ENCODE measurements at places on chromosomes 2 and 18. TPM values are rescaled to one million over a fixed set of nuclear protein-coding genes. Genes with fewer than 3 reads are reported as not detected.
A peak's percentile ranks its signal among the peaks of the same experiment; 100 is the strongest.

The KIF3C gene
- total RNA-seq, result 6.0 TPM

The SLC4A3 gene
- total RNA-seq, result 4.7 TPM

The MPP4 gene
- 0.29 TPM for total RNA-seq

DNA sequence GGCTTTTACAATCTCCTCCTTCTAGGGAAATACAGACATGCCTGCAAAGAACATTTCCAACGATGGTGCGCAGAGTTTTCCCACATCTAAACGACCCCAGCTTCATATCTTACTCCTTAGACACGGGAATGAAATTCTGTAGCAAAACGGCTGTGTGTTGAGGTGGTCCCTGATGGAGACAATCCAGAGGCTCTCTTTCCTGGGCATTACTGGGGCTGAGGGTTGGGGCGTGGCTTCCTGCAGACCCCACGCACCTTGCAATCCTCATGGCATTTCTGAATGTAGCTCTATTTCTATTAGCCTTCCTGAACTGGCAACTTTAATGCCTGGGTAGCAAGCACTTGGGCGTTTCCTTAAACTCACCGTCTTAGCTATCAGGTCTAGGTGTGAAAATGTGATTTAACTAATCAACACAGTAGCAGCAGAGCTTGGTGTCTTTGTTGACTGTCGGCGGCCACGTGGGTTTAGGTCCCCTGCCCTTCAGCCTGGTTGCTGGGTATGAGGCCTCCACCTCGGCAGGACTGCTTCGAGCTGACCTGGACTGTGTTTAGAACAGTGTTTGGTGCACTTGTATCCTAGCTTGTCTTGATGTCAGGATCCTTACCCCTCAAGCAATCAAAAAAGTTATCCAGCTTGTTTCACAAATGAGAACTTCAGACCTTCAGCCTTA, 242.8 kb downstream of the GBX2 start:
- DNase-seq, result no peak
- H3K27me3 ChIP-seq, result no peaks in the 10 kb centered on the region
- no peak overlapping the region for H3K4me3 ChIP-seq

DNA sequence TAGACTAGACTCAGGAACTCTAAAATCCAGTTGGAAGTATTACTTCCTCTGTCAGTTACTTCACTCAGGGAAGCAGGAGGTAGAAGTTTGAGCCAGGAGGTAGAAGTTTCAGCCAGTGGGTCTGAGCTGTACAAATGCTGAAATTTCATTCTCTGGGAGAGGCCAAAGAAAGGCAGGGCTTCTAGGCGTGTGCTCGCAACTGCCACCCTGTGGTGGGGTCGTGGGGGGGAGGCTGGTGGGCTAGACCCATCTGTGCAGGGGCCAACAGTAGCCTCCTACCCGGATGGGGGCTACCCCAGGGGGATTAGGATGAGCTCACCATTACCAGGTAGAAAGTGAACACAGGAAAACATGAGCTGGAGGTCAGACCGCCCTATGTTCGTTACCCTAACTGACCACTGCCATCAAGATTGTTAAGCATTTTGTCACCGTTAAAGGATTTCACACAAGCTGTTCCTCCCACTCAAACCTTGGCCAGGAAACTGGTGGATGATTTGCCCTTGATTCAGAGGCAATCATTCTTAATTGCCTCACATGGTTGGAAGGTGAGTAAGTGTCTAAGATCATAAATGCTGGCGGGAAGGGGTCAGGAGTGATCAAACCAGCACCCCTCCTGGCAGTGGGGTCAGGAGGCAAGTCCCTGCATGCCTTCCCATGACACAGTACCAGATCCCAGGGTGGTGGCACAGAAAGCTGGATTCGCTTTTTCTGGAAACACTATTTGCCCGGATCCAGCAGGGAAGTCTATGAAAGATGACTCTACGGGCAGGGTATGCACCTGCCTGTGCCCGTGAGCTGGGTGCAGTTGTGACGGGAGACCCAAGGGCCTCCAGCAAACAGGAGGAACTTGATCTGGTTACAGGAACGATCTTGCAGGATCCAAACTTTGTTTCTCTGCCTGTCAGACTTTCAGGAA, 5.2 kb upstream of the FHL2 start:
- no peaks in the 10 kb centered on the region for H3K36me3 ChIP-seq
- H3K4me3 ChIP-seq, result peak overlapping the region; percentile 28
- no peaks in the 10 kb centered on the region for H3K4me1 ChIP-seq
- peak overlapping the region; percentile 90 for H3K27ac ChIP-seq
- no peaks in the 10 kb centered on the region for H3K27me3 ChIP-seq

DNA sequence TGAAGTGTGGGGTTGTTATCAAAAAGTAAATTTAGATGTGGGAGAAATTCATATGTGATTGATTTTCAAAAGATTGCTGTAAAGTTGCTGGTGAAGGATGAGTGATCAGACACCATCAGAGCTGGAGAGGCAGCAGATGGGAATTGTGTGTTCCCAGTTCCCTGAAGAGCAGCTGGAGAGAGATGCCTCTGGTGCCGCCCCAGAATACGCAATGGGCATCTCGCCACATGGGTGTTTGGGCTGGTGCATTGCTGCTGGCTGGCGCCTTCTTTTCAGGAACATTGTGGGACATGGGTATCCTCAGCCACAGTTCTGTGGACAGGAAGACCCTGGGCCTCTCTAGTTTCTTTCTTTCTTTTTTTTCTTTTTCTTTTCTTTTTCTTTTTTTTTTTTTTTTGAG, 11.9 kb downstream of the ATG4B start:
- no peak overlapping the region for H3K4me3 ChIP-seq
- H3K27me3 ChIP-seq, result no peaks in the 10 kb centered on the region
- no peak for DNase-seq
- no peak overlapping the region for H3K27ac ChIP-seq
- H3K36me3 ChIP-seq, result no peaks in the 10 kb centered on the region

DNA sequence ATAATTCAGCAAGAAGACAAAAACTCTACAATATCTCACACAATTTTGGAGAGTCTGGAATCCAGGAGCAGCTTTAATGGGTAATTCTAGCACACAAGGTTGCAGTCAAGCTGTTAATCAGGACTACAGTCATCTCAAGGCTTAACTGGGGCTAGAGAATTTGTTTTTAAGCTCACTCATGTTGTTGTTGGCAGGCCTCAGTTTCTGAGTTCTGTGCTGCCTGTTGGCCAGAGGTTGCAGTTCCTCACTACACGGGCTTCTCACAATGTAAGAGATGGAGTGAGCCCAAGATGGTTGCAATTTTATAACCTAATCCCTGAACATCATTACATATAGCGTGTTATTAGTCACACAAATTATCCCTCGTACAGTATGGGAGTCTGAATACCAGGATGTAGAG, 50.6 kb upstream of the TMEFF2 start:
- H3K4me3 ChIP-seq, result no peak overlapping the region
- no peaks in the 10 kb centered on the region for H3K27me3 ChIP-seq
- H3K36me3 ChIP-seq, result no peaks in the 10 kb centered on the region
- no peak for DNase-seq
- no peak overlapping the region for H3K27ac ChIP-seq
- no peaks in the 10 kb centered on the region for H3K4me1 ChIP-seq

DNA sequence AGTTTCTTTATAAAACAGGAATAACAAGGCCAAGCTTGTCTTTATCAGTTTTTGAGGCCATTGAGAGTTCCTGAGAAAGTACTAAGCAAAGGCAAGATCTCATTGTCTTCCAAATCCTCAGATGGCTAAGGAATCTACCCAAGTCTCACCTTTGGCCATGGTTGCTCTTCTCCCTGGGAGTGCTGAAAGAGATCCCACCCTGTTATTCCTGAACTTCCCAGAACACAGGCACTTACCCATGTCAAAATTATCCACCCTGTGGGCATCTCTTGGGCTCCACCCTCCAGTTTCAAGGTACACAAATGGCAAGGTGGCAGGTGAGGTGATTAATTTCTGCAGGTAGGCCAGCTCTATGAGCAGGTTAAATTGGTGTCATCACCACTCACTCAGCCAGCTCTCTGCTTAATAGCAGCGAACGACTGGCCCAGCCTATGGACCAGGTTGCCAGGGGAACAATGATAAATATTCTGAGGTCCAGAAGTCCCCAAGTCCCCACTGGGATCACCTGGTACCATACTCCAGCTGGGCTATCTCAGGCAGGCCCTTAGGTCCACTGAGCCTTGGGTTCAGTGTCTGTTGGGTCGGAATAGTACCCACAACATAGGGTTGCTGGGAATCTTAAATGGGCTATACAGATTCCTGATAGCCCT, 2.3 kb upstream of the SPRED2 start:
- H3K27me3 ChIP-seq, result no peaks in the 10 kb centered on the region
- no peaks in the 10 kb centered on the region for H3K36me3 ChIP-seq
- H3K4me1 ChIP-seq, result no peaks in the 10 kb centered on the region
- no peak for DNase-seq
- peak overlapping the region; percentile 97 for H3K27ac ChIP-seq
- H3K4me3 ChIP-seq, result no peak overlapping the region

DNA sequence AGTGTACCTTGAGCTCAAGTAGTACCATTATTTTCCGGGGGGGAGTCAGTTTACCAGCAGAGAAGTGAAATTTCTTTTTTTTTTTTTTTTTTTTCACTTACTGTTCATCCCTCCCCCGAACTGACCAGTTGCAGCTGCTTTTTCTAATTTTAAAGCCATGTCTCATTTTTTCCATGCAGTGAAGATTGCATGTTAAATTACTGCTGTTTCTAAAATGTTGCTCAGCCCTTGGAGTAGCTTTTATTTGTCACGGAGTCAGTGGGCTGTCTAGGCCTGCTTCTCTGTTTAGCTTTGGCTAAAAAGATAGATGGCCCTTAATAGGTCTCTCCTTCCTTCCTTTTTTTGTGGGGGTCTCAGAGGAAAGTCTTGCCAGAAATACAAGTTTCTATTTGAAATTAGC, 70.2 kb downstream of the NGEF start:
- no peak overlapping the region for H3K4me3 ChIP-seq
- no peaks in the 10 kb centered on the region for H3K27me3 ChIP-seq
- H3K27ac ChIP-seq, result no peak overlapping the region
- DNase-seq, result no peak

DNA sequence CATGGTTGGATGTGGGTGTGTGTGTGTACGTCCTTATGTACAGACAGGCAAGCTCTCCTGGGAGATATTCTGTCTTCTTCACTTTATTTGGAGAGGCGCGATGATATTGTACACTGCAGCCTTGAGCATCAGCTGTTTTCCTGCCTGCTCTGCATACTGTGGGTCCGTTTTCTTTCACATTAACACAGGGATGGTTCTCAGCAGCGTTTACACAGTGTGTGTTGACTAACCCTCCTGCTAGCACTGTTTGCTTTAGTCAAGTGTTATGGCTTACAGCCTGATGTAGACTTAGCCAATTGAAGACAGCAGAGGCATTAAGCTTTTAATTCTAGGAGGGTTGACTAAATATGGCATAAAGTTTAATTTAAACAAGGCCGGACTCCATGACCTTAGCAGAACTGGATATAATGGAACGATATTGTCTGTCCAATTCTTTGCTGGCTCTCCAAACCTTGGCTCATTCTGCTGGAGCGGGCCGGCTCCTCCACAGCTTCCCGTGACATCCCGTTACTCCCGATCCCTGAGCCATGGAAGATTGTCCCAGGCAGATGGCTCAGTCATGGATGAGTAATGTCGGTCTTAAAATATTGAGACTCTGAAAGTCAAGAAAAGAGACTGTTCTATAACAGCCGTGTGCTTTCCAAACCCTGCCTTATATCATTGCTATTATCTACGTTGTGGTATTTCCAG, 134.7 kb downstream of the TPGS2 start:
- peak overlapping the region; percentile 35 for H3K4me3 ChIP-seq
- H3K27me3 ChIP-seq, result no peaks in the 10 kb centered on the region
- H3K27ac ChIP-seq, result no peak overlapping the region
- no peaks in the 10 kb centered on the region for H3K36me3 ChIP-seq
- DNase-seq, result no peak

DNA sequence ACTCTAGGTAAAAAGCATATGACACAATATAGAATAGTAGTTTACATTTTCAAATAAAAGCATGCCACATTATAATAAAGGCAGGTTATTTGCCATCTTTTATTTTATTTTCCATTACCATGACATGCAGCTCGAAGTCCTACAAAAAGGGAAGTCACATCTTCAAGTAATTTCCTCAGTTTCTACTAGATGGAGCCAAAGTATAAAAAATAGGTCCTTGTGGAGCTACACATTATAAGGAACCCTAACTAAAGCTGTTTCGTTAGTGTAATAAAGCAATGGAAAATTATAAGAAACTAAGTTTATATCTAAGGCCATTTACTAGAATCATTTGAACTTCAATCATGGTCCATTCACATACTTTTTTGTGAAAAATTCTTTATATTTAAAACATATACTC, 674.5 kb downstream of the KCNJ3 start:
- H3K36me3 ChIP-seq, result no peaks in the 10 kb centered on the region
- H3K4me1 ChIP-seq, result no peaks in the 10 kb centered on the region
- no peak overlapping the region for H3K27ac ChIP-seq
- no peak overlapping the region for H3K4me3 ChIP-seq
- no peaks in the 10 kb centered on the region for H3K27me3 ChIP-seq

Data from breast epithelium (tissue), 4 donors.